ENCODE measurements at places on chromosomes 7 and 10.
A peak's percentile ranks its signal among the peaks of the same experiment; 100 is the strongest.

DNA sequence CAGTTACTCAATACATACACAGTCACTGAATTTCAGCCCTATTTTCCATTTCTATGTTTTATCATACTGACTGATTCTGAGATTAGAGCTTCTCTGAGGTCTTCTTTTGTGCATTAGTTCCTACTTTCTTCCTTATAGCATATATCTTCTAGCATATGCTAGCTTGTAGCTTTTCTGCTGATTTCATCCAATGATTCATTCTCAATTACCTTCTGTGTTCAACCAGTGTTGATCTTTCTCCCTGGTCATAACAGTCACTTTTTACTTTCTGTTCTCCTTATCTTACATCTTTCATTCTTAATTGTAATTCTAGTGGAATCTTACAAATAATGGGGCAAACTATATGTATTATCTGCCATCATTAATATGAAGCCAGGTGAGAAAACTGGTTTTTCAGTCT, 159.5 kb upstream of the HGF start:
- DNase-seq, result no peak

- no peak for DNase-seq
Observed at GRCh38 chr7:88357294-88357693, 50.6 kb upstream of the STEAP4 start.

GRCh38 chr7:43905209-43905946, 1.0 kb downstream of the URGCP start:
- no peak for DNase-seq

DNA sequence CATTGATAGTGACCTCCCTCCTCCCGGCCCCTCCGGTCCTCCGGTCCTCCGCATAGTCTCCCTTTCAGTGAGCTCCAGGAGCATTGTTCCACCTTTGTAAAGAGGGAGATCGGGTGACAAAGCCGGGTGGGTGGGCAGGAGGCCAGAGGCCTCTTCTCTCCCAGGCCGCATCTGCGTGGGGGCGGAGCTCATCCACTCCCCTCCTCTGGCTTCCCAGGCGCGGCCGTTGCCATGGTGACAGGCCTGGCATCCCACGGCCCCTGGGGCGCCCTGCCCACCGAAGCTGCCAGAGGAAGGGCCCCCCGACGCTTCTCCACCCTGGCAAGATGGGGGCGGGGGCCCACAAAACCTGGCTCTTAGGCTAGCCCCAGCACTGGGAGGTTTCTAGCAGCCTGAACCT, 4.4 kb upstream of the FZD9 start:
- peak; percentile 76 for DNase-seq

GRCh38 chr7:6205971-6206660, 66.3 kb downstream of the CYTH3 start:
- DNase-seq, result no peak

DNA sequence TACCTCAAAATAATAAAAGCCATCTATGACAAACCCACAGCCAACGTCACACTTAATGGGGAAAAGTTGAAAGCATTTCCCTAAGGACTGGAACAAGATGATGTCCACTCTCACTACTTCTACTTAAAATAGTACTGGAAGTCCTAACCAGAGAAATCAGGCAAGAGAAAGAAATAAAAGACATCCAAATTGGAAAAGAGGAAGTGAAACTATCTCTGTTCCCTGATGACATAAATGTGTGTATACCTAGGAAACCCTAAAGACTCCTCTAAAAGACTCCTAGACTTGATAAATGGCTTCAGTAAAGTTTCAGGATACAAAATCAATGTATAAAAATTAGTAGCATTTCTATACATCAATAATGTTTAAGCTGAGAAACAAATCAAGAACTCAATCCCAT, 314.1 kb downstream of the WDR37 start:
- no peak for DNase-seq

GRCh38 chr7:91949221-91950009, 8.8 kb downstream of the AKAP9 start:
- no peak for DNase-seq

DNA sequence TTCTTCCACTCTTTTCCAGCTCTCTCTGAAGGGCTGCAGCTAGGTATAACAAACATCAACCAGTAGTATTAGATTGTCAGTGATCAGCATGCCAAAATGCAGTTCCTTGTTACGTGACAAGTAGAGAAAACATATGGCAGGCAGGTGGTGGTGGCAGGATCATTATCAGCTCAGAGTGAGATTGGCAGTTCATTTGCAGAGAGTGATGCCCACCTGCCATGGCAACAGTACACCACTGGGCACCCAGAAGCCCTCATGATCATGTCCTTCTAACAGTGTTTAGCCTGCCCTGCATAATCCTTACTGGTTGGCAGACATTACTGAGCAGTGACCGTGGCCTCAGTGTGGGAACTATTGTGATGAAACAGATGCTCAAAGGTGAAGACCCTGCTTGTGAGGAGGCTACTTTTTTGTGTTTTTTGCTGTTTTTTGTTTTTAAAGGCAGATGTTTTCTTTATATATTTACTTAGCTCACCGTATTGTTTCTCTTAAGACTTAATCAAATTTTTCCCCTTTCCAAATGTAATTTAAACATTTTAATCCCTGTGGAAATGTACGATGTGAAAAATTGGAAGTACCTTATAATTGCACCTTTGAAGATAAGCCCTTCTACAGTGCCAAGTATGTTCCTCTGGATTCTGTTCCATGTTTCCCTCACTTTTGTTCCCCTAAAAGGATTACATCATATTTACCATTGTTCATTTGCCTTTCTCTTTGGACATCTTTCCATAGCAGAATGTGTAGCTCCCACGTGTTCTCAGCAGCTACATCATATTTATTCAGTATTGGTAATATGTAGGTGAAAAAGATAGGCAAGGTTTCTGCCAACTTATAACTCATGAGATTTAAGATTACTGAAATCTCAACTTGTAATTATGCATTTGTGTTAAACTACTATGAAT, 179.6 kb downstream of the SND1 start:
- DNase-seq, result no peak

- peak; percentile 92 for DNase-seq
Observed at GRCh38 chr10:71608819-71609768, 110.5 kb downstream of the C10orf105 start.

GRCh38 chr10:75003891-75004290, 107.6 kb upstream of the SAMD8 start:
- no peak for DNase-seq

DNA sequence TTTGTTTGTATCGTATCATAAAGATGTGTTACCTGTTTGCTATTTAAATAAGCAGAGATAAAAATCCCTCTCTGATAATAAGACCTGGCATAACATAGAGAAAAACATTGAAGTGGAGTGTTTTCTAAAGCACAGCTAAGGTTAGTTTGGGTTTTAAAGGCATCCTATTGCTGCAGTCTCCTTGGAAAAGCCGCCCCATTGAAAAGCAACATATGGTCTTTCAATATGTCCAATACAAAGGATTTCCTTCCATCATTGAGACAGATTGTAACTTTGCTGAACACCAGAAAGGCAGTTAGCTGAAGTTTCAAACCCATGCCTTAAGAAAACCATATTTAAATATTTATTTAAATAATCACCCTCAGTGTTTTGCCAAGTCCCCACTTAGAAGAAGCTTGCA, 898.5 kb upstream of the KCND2 start:
- DNase-seq, result no peak

GRCh38 chr7:63072806-63073205, 925.8 kb upstream of the ZNF722 start:
- no peak for DNase-seq

- DNase-seq, result no peak
Observed at GRCh38 chr7:77439572-77439971, 23.4 kb upstream of the GSAP start.

DNA sequence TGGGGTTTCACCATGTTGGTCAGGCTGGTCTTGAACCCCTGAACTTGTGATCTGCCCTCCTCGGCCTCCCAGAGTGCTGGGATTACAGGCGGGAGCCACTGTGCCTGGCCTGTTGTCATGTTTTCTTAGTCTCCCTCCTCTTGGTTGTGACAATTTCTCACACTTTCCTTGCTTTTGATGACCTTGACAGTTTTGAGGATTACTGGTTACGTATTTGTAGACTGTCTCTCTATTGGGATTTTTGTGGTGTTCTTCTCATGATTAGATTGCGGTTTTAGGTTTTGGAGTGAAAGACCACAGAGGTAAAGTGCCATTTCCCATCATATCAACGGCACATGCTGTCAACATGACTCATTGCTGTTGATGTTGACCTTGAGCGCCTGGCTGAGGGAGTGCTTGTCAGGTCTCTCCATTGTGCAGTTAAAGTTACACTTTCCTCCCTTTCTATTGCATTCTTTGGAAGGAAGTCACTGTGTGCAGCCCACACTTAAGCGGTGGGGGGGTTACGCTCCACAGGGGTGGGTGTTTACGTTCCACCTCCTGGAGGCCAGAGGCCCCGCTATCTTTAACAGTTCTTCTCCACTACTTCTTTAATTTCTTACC, 10.8 kb downstream of the NEURL1 start:
- no peak for DNase-seq

- no peak for DNase-seq
Observed at GRCh38 chr7:132053871-132054270, 497.4 kb upstream of the PODXL start.

GRCh38 chr7:23422909-23423308, 47.4 kb downstream of the IGF2BP3 start:
- no peak for DNase-seq

DNA sequence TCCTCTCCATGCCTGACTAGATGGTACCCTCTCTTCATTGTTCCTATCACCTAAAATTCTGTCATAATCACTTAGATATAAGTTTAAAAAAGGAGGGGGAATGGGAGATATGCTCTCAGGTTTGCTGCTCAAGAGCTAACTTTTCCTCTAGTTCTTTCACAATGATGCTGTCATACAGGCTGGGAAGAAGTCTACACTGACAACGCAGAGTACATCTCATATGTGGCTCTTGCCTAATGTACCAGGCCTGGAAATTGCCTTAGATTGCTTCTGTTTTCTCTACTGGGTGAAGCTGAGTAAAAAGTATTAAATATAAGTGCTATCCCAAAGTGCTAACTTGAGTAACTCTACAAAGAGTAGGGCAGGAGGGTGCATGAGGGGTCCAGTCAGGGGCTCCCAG, 43.8 kb upstream of the BET1 start:
- no peak for DNase-seq

GRCh38 chr7:92161271-92161670, 17.7 kb downstream of the LRRD1 start:
- no peak for DNase-seq

DNA sequence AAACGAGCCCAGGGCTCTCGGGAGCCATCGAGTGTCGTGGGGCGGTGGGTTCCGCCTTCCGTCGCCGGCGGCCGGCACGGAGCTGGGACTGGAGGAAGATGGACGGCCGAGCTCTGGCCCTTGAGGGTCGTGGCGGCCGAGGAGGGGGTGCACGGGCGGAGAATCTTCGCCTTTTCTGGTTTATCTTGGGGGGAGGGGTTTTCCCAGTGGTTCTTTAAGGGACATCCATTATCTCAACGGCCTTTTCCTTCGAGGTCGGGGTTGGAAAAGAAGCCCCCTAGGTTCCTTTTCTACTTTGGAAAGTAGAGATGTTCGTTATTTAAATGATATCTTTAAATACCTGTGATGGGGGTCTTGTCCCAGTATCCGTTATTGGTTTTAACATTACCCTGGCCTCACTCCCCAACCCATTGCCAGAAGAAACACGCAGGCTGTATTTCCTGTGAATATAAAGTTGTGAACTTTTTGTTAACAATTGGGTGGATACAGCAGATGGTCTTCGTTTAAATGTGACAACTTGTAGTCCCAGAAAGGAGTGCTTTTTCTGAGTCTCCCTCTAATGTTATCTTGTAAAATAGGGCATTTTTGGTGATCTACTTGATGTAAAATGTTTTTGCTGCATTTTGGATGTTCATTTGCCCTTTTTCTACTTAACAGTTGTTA, 765 bp downstream of the CCAR1 start:
- DNase-seq, result no peak

GRCh38 chr7:85004402-85004801, 182.5 kb downstream of the SEMA3D start:
- no peak for DNase-seq

DNA sequence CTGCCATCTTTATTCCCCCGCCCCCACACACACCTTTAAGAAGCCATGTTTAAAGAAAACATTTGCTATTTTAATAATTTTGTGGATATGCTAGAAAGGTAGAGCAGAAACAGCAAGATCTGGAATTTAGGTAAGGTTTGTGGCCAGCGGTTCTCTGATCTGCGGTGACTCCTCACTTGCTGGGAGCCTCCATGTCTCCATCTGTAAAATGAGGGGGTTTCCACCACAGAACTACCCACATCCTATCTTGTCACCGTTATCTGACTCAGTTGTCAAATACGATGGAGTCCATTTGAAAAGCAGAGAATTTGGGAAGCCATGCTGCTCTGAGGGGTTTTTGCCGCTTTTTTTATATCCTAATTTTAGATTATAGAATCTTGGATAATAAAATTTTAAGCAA, 23.3 kb downstream of the MACC1 start:
- no peak for DNase-seq

All from glutamatergic neuron (in vitro differentiated cells).